Retinal pigment epithelial cell (primary cell): ENCODE measurements at places on chromosomes 1 and 21.

DNA sequence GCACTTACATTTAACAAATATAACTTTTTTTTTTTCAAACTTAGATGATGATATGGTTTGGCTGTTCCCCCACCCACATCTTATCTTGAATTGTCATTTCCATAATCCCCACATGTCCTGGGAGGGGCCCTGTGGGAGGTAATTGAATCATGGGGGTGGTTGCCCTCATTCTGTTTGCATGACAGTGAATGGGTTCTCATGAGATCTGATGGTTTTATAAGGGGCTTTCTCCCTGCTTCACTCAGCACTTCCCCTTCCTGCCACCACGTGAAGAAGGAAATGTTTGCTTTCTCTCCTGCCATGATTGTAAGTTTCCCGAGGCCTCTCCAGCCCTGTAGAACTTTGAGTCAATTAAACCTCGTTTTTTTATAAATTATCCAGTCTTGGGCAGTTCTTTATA is 432.6 kb downstream of the AMY1C start:
- no peak for DNase-seq

- peak; percentile 77 for DNase-seq
These were observed 63.2 kb downstream of the PLEKHA6 start for GRCh38 chr1:204296431-204296988.

- no peak for DNase-seq
These were observed 569 bp upstream of the DAB1 start for GRCh38 chr1:57424231-57425027.

DNA sequence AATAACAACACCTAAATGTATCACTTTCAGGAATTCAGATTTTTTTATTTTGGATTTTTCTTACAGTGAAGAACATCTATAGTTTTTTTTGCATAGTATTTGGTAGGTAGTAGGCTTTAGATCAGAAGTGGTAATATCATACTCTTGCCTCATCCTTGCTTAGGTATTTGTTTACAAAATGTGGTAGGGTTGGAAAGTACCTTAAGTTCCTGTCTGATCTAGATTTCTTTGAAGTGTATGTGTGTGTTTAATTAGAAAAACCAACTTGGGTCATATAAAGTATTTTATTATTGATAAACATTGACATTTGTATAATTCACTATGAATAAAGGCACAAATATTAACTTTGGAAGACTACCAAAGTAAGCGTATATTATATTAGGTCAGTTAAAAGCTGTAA is 85.3 kb upstream of the GPR88 start:
- no peak for DNase-seq

DNA sequence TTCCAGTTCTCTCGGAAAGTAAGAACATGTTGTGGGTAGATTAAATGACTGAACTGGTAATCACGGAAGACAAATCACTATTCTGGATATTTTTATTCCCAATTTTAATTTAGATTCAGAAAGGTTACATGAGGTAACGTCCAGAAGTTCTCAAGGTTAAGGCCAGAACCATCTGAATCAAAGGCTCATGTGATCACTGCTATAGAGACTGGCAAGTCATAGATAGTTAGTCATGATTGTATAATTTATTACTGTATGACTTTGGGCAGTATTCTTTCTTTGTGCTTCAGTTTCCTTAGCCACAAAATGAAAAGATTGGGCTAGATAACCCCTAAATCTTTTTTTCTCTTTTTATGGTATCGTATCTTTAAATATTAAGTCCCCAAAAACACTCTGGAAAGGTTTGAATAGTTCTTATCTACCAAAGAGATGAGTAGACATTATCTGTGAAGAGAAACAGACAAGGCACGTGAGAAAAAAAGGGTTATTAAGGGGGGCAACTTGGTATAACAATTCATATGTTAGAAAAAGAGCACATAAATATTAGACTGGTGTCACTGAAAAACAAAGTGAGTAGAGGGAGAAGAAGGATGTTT is 241.0 kb downstream of the PTPRC start:
- no peak for DNase-seq

- no peak for DNase-seq
These were observed 9.8 kb upstream of the IRF2BP2 start for GRCh38 chr1:234619794-234620247.

GRCh38 chr1:109350182-109350581 is 43.4 kb upstream of the MYBPHL start:
- no peak for DNase-seq

DNA sequence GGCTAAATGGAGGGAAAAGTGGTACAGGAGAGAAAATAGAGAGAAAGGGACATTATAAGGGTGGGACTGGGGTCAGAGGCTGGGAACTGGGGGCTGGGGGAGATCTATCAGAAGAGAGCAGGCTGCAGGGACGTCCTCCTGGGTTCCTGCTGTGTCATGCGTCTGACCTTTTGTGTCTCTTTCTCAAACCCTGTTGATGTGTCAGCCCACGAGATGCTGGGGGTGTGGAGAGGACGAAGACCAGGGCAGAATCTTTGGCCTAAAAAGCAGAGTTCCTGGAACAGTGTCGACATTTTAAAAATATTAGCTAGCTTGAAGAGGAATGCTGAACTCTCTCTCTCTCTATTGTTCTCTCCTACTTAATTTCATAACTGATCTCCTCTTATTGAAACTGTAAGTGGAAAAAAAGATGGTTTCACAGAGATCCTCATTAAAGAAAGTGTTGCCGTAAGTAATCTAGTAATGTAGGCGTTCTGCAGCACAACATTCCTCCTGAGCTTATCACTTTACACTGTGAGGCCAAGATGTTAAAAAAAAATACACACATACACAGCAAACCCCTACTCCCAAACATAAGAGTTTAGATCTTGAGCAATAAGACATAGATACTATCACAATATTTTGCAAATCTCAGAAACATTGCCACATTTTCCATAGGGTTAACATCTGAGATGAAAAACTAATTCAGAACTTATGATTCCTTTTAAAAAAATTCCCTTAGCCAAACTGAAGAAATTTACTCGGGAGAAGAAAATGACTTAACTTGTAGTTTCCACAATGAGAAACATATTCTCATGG is 52.6 kb downstream of the RUNX1 start:
- DNase-seq = peak; percentile 22
